Activated naive CD4-positive, alpha-beta T cell treated with Interleukin-2 at 50 U/mL for 16 hours (primary cell): ENCODE measurements at places on chromosomes 2 and 18.

GRCh38 chr2:115163572-115163971 is 721.1 kb downstream of the DPP10 start:
- DNase-seq: no peak

DNA sequence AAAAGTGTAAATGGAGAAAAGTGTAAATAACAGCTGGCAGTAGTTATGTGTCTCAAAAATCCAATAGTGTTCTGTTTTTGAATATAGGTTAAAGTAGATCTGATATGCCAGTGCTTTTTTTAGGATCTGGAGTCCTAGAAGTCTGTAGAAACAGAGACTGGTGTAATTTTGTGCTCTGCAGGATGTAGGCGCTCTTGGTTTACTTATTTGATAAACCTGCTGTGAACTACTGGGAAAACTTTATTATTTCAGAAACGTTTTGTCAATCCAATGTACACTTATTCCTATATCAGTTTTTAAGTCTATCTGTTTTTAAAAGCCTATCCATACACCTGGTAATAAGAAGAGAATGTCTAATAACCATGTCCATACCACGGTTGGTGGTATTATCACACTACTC is 530.8 kb upstream of the ZNF804A start:
- DNase-seq: no peak

DNA sequence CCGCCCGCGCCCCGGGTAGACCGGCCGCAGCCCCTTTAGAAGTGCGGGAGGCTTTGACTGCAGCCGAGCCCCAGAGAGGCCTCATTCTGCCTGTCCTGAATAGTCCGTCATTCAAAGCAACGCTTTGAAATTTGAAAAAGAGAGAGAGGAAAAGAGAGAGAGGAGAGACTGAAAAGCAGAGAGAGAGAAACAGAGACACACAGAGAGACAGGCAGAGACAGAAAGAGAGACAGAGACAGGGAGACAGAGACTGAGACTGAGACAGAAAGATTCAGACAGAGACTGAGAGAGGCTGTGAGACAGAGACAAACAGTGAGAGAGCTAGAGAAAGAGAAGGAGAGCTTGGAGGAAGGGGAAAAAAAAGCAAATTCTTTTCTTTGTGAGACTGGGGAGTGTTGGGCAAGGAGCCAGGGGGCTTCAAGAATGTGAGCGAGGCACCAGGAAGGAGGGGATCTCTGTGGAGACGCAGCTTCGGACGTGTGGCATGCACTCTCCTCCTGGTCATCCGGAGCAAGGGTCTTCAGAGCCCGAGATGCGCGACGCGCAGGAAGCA is 73.1 kb downstream of the MYCN start:
- no peak for DNase-seq

DNA sequence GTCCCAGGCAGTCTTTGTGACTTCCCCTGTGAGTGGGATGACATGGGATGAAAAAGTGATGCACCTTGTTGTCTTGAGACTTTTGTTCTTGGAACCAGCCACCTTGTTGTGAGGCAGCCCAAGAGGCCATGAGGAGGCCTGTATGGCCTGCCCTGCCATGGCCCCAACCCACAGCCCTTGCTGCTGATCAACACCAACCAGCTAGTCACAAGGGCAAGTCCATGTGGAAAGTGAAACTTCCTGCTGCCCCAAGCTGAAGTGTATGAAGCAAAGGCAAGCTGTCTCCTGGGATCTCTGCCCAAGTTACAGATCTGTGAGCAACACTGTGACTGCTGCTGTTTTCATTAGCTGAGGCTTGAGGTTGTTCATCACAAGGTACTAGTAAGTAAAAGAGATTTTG is 21.6 kb downstream of the TMEM18 start:
- no peak for DNase-seq

DNA sequence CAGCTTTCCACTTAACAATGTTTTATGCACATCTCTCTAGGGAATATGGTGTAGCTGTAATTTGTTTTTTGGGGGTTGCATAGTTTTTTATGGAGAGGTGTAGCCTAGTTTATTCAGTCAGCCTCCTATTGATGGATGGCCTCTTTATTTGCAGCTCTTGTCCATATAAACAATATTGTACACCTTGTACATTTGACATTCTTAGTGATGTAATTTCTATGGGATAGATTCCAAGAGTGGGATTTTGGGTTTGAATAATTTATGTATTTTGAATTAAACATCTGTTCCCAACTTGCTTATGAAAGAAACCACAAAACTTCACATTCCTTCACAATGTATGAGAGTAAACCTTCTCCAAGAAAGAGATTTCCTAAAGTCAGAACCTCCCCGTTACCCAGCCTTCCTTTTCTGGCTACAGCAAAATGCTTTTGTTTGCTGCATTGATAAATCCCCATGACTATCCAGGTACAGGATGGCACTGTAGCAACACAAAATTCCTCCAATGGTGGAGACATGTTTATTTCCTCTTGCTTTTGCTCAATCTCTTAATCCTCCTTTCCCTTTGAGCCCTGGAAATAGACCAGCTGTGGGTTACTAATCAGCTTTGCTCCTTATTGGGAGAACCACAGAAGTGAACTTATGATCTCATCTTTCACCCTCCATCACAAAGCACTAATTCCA is 58.4 kb upstream of the GALR1 start:
- DNase-seq: no peak

DNA sequence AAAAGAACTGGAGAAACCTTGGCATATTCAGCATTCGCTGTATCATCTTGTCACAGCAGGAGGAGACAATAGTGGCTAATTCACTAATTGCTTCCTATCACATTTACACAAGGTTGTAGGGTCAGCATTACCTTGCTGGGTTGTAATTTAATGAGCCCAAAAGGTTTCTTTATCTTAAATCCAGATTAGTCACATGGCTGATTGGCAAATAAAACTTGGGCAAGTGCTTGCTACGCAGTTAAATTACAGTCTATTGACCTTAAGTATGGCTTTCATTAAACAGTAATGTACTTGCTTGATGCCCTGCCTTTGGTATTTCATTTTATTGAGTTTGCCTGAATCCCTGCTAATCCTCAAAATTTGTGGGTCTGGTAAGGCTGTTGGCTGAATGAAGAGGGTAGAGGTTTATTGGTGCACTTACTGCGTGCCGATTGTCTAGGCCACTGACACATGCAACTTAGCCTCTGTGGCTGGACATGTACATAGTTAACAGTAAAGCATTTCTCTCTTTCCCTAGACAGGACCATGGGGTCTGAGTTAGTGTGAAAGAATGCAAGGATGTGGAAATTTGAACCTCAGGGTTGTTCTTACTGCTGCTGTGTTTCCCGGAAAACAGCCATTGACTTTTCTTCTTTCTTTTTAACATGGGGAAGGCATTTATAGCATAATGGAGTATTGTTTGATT is 34.3 kb downstream of the FMNL2 start:
- no peak for DNase-seq

DNA sequence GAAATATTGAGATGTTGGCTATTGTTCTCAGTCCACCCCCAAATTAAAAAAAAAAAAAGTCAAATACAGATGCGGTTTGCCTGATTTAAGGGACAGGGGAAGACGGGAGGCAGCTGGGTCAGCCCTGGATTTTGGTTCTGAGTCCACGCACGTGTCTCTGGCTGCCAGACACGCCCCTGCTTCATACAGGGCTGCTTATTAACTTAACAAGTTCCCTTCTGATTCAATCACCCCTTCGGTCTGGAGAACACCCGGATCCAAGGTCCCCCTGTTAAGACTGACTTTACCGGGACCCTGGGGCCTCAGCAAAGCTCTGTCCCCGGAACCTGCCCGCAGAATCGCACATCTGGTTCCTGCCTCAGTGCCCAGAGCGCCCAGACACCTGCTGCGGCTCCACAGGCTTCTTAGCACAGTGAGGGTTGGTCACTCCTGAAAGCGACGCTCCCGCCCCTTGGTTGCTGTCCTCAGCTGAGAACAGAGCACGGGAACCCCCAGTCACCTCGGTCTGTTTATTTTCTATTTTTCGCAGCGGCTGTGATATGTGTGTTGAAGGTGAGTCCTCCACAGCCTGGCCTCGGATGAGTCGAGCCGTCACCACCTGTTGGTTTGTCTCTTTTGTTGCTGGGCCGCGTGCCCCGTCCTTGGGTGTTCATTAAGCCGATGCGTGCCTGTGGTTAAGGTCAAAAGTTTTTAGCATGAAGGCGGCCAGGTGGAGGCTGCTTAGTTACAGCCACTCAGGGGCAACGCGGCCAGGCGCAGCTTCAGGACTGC is 57.2 kb downstream of the RTP5 start:
- DNase-seq: no peak

DNA sequence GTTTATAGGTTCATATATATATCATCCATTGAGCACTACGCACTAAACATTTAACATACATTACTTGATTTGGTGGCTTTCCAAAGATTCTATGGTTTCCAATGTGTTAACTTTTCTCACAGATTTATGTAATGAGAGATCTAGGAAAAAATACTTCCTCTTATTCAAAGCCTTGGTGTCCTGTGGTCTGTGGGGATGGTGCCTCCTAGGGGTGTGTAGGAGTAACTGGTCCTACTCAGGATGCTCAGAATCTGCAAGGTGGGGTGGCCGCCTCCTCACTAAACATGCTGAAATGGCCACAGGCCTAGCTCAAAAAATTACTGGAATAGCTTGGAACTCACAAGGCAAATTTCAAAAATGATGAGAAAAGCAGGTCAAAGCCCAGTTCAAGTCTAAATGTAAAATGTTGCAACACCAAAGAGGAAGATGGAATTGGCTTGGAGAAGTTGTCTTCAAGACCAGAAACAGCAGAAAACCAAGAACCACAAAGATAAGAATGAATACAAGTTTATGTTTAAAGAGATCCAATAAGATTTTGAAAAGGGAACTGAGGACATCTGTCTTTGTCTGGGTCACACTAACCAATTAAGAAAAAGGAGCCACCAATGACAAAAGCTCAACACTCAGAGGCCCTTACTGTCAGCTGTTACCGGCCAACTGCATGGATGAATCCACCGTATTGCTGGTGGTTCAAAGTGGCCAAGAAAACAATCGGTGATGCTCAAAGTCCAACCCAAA is 11.5 kb downstream of the GPR55 start:
- no peak for DNase-seq

GRCh38 chr2:31028417-31028816 is 109.8 kb downstream of the GALNT14 start:
- no peak for DNase-seq

DNA sequence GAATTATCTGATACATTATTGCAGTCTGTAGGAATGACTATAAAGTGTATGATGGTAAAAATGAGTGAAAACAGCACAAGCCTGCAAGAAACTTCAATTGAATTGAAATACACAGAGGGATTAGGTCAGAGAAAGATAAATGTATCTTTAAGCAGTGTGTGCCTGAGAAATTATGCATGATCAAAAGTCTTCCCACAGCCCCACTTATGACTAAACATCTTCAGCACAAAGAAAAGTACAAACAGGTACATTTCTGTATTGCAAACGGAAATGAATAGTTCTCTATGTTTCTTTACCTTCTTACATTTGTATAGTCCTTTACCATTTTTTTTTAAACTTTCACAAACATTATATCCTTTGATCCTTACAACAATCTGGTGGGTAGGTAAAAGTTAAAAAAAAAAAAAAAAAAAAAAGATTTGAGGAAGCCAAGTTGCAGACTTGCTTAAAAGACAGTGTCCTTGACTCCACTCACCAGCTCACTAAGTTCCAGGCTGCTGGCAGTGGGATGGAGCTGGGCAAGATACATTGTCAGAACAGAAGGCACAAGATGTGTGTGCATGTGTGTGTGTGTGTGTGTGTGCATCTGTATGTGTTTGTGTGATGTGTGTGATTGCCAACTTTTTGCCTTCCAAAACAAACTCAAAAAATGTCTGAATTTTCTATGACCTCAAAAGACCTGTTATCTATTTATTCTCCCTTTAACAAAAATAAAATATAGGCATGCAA is 423.7 kb upstream of the ACVR2A start:
- DNase-seq: no peak

GRCh38 chr2:187345338-187345737 is 102.7 kb downstream of the CALCRL start:
- DNase-seq: no peak

- no peak for DNase-seq
Measured at GRCh38 chr2:48428449-48428848, 101.5 kb upstream of the STON1 start.

DNA sequence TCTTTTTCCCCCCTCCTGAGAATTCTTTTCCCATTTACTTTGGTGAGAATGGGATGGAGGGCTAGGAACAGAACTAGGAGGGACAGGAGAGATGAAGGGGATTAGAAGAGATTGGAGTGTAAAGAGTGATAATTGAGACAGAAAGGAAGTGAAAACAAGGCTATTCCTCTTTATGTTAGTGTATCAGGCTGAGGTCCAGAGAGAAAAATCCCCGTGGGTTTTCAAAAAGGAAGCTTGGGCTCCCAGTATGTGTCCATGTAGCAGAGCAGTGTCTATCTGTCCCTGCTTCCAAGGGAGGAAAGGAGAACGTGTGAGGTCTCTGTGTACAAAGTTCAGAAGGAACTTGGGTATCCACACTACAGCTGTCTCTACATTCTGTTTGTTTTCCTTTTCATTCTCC is 59.9 kb upstream of the KCNE4 start:
- DNase-seq: no peak

- no peak for DNase-seq
Measured at GRCh38 chr2:239727776-239728600, 297.2 kb downstream of the NDUFA10 start.

- DNase-seq: no peak
Measured at GRCh38 chr2:47179388-47179787, 24.3 kb upstream of the STPG4 start.

- DNase-seq: peak; percentile 40
Measured at GRCh38 chr2:54680397-54681041, 42.9 kb upstream of the EML6 start.

GRCh38 chr2:120567128-120567527 is 168.5 kb upstream of the GLI2 start:
- no peak for DNase-seq
